ENCODE measurements at places on chromosomes 7 and 10.

DNA sequence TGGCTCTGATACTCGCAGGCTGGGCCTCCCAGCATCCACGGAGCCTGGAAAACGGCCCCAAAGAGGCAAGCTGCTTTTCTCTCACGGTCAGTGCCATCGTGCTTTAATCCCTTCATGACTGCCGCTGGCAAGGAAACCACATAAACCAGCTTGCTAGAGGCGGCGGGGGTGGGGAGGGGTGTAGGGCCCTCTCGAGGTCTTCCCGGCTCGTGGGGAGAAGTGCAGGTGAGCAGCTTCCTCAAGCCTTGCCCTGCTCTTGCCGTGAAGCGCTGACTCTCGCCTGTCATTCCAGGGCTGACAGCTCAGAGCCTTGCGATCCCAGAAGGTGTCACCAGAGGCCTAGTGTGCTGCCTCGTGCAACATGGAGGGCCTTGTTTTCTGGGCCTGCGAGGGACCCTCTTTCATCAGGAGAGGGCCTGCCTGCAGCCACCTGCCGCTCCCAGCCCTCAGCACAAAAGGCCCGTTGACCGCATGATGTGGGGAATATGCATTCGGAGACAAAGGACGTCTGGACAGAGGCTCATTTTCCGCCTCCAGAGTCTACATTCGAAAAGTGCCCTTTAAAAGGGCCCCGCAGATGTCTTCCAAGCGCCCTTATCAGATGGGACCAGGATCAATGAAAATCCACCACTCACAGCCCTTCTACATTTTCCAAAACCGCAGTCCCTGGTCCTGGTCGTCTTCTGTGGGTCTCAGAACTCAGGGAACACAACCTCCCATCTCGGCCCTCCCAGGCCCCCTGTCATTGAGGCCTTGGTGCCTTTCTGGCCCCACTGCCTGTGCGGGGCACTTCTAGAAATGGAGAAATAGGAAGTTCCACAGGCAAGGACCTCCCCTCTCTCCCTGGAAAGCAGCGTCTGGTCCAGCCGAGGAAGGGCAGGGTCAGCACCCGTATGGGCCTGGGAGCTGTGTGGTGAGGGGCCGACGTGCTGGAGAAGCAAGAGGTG, 58.7 kb downstream of the ZRANB1 start:
- DNase-seq, result no peak

DNA sequence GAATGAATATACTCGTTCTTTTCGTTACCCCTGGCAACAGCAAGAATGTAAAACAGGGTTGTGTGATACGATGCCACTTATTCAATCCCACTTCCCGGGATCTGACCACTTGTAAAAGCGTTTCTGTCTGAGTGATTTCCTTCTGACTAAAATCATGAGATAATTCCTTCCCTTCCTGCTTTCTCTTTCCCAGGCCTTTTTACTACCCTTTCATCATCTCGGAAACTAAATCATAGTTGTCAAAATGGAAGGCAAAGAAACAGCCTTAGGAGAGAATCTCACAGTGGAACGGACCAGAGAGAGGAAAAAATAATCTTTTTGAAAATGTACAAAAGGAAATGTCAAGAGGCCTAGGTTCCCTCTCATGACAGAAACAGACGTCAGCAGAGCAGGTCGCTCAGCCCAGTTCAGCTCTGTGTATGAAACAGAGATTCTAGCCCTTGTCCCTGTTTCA, 29.8 kb downstream of the DIP2C start:
- DNase-seq, result no peak

DNA sequence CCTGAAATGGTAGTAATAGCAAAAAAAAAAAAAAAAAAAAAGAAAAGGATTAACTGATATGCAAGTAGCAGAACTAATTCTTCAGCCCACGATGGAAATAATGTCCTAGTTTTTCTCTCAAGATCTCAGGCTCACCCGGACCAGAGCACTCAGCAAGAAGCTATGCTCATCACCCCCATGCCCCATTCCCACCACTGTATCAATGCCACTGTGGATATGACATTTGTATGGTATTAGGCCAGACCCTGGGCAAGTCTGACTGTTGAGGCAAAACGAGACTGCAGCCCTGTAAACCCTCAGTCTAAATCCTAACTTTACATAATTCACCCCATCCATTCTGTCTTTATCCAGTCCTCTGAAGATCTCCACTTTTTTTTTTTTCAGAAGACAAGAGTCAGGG, 186.1 kb upstream of the KLF14 start:
- no peak for DNase-seq

DNA sequence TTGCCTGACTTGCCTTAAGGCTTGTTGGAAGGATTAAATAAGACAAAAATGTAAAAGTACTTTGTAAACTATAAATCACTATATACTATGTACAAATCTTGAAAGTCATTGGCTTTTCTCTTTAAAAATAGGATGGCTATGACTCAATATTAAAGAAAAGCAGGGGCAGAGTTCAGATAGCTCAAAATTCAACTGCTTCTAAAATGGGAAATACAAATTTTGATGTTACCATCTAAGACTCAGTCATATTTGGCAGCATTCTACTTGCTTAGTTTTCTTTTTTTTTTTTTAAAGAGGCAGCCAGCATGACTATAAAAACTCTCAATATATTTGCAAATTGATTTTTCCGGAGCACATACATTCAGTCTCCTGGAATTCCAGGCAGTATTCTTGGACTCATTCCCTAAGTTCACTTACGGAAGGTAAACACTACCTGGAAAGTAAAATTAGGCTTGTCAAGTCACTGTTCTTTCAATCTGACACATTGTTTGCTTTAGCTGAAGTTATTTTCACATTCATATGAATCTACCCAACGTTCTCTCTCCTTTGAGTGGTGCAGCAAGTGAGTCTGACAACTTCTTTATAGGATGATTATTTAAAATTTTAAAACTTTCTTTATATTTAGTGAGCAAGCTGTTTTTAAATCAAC, 133.8 kb upstream of the CCDC6 start:
- no peak for DNase-seq

DNA sequence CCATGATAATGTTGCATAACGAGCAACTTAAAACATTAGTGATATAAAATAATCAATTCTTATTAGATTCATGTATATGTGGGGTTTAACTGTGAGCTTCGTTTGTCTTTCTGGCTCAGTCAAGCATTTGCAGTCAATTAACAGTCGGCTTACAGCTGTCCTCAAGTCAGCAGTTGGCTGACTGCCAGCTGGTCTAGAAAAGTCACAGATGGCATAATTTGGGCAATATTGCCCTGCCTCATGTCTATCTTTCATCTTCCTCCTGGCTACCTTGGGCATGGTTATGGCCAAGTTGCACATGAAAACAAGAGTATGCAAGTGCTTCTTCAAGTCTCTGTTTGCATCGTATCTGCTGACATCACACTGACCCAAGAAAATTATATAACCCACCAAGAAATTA, 186.1 kb upstream of the ZWINT start:
- no peak for DNase-seq

DNA sequence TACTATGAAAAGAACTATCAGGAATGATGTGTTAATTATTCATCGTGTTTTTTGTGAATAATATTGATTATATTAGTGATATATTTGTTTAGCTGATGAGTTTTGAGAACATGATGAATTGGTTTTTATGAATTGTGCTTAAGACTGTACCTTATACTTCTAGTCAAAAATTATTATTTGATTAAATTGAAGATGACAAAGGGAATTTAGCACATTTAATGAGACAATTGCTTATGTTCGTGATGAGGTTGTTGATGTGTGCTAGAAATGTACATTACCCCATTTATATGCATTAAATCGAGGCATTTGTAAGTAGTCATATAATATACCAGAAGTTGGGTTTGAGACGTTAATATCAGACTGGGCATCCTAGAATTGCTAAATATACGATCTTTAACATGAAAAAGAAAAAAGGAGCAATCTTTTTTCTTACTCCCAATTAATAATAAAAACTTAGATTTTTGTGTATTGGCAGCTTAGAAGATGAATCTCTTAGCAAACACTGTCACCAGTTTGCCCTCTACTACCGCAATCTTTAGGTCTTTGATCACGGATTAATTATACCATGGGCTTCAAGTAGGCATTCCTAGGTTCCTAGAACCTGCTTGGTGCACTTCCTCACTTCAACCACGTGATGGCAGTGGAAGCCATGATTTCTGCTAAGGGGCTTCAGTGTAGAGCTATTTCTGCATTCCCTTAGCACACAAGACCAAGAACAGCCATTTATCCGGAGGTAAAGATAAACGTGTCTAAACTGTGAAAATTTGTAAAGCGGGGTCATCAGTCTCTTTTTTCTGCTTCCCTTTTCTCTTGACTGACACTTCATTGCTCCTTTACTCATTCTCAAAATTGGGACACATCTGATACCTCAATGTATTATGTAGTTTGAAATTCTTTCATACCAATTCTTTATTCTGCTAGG, 1.6 kb downstream of the KLHDC10 start:
- DNase-seq, result peak; percentile 45

GRCh38 chr10:130873636-130874035, 437.9 kb downstream of the TCERG1L start:
- DNase-seq, result no peak

- DNase-seq, result no peak
Measured at GRCh38 chr7:103059471-103059870, 15.1 kb downstream of the FBXL13 start.

DNA sequence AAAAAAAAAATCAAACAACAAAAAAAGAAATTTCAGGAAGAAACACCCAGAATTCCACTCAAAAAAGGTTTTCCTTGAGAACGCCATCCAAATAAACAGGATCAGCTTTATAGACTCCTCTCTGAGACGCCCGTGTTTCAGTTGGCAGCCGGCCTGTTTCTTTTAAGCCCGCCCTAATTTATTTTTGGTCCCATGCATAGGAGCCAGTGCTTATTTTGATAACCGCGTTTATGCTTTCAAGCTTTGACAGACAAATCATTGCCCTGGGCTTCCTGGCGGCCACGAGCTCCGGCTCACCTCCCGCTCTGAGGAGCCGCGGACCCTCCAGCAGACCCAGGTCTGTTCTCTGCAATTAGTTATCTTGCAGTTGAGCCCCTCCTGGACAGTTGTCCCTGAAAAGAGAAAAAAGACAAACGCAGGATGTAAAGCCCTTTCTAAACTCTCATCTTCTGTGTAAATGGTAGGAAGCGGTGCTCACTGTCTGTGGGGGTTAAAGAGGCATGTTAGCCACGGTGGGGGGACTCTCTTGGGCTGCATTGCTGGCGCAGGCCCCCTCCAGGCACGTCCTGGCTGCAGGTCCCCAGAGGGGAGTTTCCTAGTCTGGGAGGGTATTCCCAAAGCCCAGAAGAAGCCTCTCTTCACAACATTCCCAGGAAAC, 22.2 kb upstream of the UNCX start:
- no peak for DNase-seq

GRCh38 chr7:141397236-141398163, 153.7 kb upstream of the AGK start:
- no peak for DNase-seq

DNA sequence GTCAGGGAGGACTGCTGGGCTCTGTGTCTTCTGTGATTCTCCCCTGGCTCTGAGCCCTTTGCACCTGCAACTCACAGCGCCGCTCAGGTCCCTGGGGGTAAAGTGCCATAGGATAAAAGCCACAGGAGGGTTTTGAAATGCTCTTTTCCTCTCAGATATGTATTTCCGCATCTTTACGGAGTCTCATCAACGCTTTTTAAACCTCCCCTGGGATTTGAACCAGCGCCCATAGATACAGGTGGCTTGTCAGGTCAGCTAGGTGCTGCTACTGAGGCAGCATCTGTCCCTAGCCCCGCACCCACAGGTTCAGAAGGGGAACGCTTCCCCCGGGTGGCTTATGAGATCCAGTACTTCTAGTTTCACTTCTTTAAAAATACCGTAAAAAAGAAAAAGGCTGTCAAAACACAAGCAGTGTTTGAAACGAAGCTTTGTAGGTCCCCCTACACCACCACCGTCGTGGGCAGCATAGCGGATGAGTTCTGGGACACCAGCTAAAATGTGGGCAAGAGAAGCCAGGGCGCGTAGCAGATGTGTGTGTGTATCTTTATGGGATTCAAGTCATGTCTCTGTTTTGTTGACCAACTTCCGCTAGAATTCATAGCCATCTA, 173.5 kb downstream of the CUX1 start:
- no peak for DNase-seq

GRCh38 chr10:104657457-104657856, 16.4 kb downstream of the SORCS3 start:
- DNase-seq, result no peak

GRCh38 chr7:31114593-31115343, 62.7 kb downstream of the ADCYAP1R1 start:
- DNase-seq, result no peak

DNA sequence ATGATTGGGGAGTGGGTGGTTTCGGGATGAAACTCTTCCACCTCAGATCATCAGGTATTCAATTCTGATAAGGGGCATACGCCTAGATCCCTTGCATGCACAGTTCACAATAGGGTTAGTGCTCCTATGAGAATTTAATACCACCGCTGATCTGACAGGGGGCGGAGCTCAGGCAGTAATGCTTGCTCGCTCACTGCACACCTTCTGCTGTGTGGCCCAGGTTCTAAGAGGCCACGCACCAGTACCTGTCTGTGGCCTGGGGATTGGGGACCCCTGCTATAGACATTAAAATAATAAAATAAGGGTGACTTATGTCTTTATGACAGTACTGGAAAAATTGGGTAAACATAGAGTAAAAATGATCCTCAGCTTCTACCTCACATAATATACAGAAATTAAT, 66.1 kb downstream of the SAMD9 start:
- no peak for DNase-seq

DNA sequence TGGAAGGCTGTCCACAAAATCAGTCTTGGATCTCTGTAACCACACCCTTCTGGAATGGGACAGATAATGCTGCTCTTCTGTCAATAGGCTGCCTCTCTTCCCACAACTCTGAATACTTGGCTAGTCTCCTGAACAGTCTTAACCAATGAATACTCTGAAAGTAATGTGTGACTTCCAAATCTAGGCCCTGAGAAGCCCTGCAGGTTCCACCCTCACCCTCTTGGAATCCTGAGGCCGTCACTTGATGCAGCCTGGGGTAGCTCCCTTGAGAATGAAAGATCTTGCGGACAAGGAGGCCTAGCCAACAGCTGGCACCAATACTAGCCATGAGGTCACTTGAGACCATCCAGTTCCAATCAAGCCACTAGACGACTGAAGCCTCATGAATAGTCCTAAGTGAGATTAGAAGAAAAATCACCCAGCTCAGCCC, 109.2 kb downstream of the ARHGAP12 start:
- no peak for DNase-seq

- DNase-seq, result no peak
Measured at GRCh38 chr7:45937862-45938261, 16.8 kb upstream of the IGFBP3 start.

DNA sequence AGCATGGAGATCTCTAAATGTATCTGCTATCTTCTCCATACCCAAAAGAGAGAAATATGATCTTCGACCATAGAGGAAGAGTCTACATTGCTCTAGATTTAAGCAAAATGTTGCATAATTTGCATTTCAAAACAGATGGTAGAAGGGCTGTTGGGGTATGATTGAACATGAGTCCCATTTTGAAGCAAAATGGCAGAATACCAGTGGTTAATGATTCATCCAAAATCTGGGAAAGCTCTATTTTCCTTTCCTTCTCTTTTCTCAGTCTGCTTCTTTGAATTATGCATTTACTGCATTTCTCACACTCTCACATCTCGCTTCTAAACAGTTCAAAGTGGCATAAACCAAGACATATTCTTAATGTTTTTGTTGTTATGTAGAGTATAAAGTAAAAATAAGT, 178.5 kb downstream of the MACC1 start:
- DNase-seq, result no peak

GRCh38 chr10:130404476-130405055, 268.4 kb downstream of the GLRX3 start:
- no peak for DNase-seq
